ENCODE measurements at places on chromosomes 2 and 18.

DNA sequence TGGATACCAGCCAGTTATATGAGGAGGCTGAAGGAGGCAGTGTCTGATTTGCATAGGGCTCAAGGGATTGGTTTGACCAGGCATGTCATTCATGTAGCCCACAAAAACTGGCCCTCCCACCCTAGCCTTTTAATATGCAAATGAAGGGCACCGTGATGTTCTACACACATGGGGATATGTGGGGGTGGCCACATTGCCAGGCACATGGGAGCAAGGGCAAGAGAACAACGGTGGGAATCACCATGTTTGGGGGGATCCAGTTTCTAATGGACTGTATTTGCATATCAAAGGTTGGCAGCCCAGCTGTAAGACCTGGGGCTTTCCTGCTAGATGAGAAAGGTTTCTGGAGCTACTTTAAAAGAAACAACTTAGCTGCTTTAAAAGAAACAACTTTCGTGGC is 65.1 kb upstream of the SLC25A52 start:
- H3K4me3 ChIP-seq = no peak overlapping the region
- H3K27ac ChIP-seq = no peak overlapping the region
- H3K27me3 ChIP-seq = no peaks in the 10 kb centered on the region
- peaks cover 3% of the 10 kb centered on the region for H3K4me1 ChIP-seq
- DNase-seq = no peak

GRCh38 chr2:25347846-25348245 is 6.1 kb upstream of the DNMT3A start:
- H3K27ac ChIP-seq = no peak overlapping the region
- H3K27me3 ChIP-seq = no peaks in the 10 kb centered on the region
- no peak overlapping the region for H3K4me3 ChIP-seq
- DNase-seq = no peak
- H3K4me1 ChIP-seq = no peaks in the 10 kb centered on the region

GRCh38 chr18:52277785-52278184 is 62.2 kb upstream of the DCC start:
- H3K36me3 ChIP-seq = no peaks in the 10 kb centered on the region
- no peaks in the 10 kb centered on the region for H3K27me3 ChIP-seq
- no peak overlapping the region for H3K4me3 ChIP-seq
- no peaks in the 10 kb centered on the region for H3K4me1 ChIP-seq
- no peak for DNase-seq
- H3K27ac ChIP-seq = no peak overlapping the region

DNA sequence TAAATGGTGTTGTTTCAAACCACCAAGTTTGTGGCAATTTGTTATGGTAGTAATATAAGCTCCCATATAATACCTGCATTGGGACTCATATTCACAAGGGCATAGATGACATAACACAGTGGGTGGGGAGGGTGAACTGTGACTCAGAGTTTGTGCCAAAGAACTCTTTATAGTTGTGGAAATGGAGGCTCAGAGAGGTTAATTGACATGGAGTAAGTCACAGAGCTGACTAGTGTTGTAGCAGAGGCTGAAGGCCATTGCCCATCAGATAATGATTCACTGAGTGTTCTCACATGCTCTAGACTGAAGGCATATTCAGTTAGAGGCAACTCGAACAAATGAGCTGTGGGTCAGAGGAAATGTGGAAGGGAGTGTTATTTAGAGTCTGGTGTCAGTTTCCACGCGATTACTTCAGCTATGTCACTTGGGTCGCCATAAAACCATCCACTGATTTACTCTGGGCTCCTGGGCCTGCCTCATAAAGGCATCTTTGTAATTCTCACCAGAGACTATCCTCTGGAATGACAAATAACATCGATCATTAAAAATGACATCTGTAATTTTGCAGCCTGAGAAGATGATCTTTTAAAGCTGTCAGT is 264.7 kb downstream of the CCDC85A start:
- H3K36me3 ChIP-seq = no peaks in the 10 kb centered on the region
- peaks cover 8% of the 10 kb centered on the region for H3K4me1 ChIP-seq
- H3K27ac ChIP-seq = peak overlapping the region; percentile 21
- no peaks in the 10 kb centered on the region for H3K27me3 ChIP-seq
- no peak overlapping the region for H3K4me3 ChIP-seq

- no peak overlapping the region for H3K27ac ChIP-seq
- no peak overlapping the region for H3K4me3 ChIP-seq
- DNase-seq = no peak
- no peaks in the 10 kb centered on the region for H3K4me1 ChIP-seq
These were observed 276.5 kb upstream of the ATP5MC3 start for GRCh38 chr2:175457895-175458448.

DNA sequence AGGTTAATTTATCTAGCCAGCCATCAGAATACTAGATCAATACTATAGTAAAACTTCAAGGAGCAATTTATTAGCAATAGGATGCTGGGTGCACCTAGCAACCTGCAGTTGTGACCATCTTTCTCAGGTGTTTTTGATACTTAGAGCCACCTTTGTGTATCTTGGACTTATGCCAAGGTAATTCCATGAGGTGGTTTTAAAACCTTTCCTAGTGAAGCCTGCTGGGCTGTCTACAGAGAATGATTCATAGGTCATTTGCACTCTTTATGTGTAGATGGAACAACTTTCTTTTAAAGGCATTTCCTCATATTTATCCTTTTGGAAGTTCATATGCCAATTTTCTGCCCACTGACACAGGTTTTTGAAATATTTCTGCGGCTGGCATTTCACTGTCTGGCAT is 1030.1 kb upstream of the POU3F3 start:
- H3K36me3 ChIP-seq = no peaks in the 10 kb centered on the region
- H3K4me3 ChIP-seq = no peak overlapping the region
- H3K4me1 ChIP-seq = no peaks in the 10 kb centered on the region
- no peak for DNase-seq
- H3K27ac ChIP-seq = no peak overlapping the region
- H3K27me3 ChIP-seq = no peaks in the 10 kb centered on the region

GRCh38 chr2:132991471-132992045 is 321.6 kb upstream of the LYPD1 start:
- no peak overlapping the region for H3K4me3 ChIP-seq
- H3K4me1 ChIP-seq = no peaks in the 10 kb centered on the region
- H3K27me3 ChIP-seq = no peaks in the 10 kb centered on the region
- no peak for DNase-seq
- no peak overlapping the region for H3K27ac ChIP-seq
- H3K36me3 ChIP-seq = no peaks in the 10 kb centered on the region

DNA sequence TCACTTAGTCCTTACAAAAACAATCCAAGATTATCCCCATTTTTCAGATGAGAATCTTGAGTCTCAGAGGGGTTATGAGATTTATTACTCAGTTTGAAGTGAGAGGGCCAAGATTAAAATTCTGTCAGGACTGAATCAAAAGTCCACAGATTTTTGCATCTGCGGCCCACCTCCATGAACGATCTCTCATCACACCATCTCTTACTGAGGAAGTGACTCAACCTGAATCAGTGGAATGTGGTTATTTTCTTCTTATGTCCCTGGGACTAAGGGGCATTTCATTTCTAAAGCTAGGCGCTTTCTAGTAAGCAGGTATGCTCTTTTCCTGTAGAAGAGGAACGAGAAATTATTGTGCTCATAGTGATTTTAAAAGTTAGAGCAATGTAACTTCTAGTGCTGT is 360.3 kb upstream of the SPHKAP start:
- DNase-seq = no peak
- H3K36me3 ChIP-seq = no peaks in the 10 kb centered on the region
- no peak overlapping the region for H3K27ac ChIP-seq
- no peaks in the 10 kb centered on the region for H3K27me3 ChIP-seq
- H3K4me3 ChIP-seq = no peak overlapping the region

DNA sequence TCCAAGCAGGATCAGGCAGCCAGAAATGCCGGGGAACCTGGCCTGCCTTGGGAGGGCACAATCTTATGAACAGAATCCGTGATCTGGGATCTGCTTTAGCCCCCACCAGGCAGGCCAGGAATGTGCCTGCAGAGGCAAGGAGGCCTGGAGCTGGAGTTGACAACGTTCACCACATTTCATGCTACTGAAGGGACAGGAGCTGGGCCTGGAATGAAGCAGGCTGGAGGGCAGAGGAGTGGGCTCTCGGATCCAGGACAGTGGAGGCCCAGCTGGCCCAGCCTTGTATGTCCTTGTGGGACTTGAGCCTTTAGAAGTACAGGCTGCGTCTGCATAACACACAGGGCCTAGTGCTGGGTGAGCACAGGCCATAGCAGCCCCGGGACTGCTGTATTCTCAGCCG is 91.8 kb downstream of the KLHL29 start:
- H3K27me3 ChIP-seq = no peaks in the 10 kb centered on the region
- DNase-seq = no peak
- no peak overlapping the region for H3K4me3 ChIP-seq
- H3K27ac ChIP-seq = no peak overlapping the region
- no peaks in the 10 kb centered on the region for H3K4me1 ChIP-seq
- H3K36me3 ChIP-seq = no peaks in the 10 kb centered on the region

DNA sequence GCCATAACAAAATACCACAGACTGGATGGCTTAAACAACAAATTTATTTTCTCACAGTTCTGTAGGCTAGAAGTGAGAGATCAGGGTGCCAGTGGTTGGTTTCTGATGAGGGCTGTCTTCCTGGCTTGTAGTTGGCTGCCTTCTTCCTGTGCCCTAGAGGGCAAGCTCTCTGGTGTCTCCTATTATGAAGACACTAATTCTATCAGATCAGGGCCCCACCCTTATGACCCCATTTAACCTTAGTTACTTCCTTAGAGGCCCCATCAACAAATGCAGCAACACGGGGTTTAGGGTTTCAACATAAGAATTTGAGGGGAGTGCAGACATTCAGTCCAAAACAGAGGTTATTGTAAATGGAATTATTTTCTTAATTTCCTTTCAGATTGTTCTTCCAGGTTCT is 22.9 kb downstream of the CYP27A1 start:
- H3K27me3 ChIP-seq = no peaks in the 10 kb centered on the region
- no peaks in the 10 kb centered on the region for H3K36me3 ChIP-seq
- H3K27ac ChIP-seq = no peak overlapping the region

DNA sequence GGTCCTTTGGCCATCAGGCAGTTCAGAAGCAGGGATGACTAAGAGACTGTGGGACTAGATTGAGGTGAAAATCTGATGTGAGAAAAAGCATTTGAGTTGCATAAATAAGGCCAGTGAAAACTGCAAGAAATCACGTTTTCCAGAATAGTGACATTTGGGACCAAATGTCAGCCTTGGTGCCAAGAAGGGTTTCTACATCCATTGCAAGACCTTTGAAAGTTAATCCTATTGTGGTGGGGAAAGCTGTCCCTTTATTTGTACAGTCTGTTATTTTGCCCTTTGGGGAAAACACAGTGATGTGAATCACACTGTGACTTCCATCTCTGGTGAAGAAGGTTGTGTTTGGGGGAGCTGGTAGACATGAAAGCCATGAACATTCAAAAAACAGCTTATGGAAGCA is 153.5 kb upstream of the SIX2 start:
- H3K27me3 ChIP-seq = no peaks in the 10 kb centered on the region
- H3K4me1 ChIP-seq = no peaks in the 10 kb centered on the region
- no peak overlapping the region for H3K27ac ChIP-seq
- H3K36me3 ChIP-seq = no peaks in the 10 kb centered on the region

DNA sequence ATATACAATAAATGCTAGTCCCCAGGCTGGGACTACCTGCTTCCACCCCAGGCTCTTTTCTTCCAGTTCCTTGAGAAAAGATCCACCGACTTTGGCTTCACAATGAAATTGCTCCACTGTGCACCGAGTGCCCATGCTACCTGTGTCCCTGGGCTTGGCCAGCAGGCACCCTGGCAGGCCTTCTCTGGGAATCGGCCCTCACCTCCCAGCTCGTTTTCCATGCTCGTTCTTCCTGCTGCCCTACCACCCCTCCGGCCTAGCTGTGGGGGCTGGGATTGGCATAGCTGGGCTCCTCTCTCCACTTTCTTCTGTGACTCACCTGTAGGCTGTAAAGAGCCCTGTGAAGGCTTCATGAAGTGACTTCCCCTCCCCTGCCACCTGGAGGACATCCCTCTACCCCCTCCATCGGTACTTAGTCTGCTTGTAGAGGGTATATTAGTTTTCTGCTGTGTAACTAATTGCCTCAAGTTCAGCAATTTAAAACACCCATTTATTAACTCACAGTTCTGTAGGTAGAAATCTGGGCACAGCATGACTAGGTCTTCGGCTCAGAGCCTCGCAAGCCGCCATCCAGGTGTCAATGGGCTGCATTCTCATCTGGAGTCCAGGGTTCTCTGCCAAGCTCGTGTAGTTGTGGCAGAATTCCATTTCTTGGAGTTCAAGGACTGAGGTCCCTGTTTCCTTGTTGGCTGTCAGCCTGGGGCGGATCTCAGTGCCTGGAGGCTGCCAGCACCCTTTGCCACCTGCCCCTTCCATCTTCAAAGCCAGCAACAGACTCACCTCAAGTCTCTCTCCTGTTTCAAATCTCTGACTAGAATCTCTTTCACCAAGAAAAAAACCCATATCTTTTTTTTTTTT is 57.6 kb downstream of the DPYSL5 start:
- H3K4me1 ChIP-seq = no peaks in the 10 kb centered on the region
- DNase-seq = no peak
- no peak overlapping the region for H3K27ac ChIP-seq
- no peaks in the 10 kb centered on the region for H3K36me3 ChIP-seq

- no peaks in the 10 kb centered on the region for H3K36me3 ChIP-seq
- DNase-seq = no peak
- no peak overlapping the region for H3K27ac ChIP-seq
These were observed 18.9 kb upstream of the SERPINB11 start for GRCh38 chr18:63683890-63684289.

DNA sequence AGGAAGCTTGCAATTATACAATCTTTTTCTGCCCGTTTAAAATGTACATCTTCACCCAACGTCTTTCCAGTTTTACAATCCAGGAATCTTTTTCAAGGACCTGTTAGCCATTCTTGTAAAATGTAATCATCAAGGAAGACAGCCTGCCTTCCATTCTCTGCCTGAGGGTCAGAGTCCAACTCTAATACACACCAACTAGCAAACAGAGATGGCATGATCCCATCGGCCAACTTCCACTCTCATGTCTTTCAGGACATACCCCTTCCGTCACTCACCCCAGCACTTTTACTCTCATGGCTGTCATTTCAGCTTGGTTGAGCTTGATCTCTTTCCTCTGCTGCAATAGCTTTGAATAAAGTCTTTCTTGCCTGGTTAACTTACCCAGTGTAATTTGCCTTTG is 172.5 kb upstream of the NETO1 start:
- no peak overlapping the region for H3K4me3 ChIP-seq
- no peaks in the 10 kb centered on the region for H3K4me1 ChIP-seq
- H3K27me3 ChIP-seq = no peaks in the 10 kb centered on the region
- DNase-seq = no peak
- no peaks in the 10 kb centered on the region for H3K36me3 ChIP-seq

- no peaks in the 10 kb centered on the region for H3K36me3 ChIP-seq
- no peaks in the 10 kb centered on the region for H3K27me3 ChIP-seq
- DNase-seq = no peak
- H3K27ac ChIP-seq = no peak overlapping the region
- no peaks in the 10 kb centered on the region for H3K4me1 ChIP-seq
- no peak overlapping the region for H3K4me3 ChIP-seq
These were observed 406.8 kb downstream of the NBAS start for GRCh38 chr2:15154297-15154696.

DNA sequence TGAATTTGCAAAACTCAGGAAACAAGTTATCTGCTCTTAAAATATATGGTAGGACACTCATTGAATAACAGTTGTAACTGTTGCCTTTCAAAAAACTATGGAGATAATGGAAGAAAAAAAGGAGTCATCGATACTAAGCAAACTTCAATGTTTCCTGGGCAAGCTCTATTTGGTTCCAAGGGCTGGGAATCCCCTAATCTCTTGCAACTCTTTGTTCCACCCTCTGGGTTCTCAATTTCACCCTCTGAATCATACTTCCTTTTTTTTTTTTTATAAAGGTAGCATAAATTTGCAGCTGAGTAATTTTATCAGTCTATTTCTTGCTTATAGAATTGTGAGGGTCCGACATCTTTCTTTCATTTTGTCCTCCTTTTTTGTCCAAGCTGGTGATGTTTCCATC is 36.7 kb downstream of the SLC9A4 start:
- H3K27me3 ChIP-seq = no peaks in the 10 kb centered on the region
- no peaks in the 10 kb centered on the region for H3K4me1 ChIP-seq
- no peak overlapping the region for H3K27ac ChIP-seq
- H3K4me3 ChIP-seq = no peak overlapping the region
- no peaks in the 10 kb centered on the region for H3K36me3 ChIP-seq

All from right lobe of liver (tissue), 6 donors.